CD4-positive, alpha-beta T cell treated with Interleukin-10 for 1 hour (primary cell): ENCODE measurements at places on chromosomes 7 and 10.

- no peak for DNase-seq
These were observed 103.8 kb downstream of the INPP5A start for GRCh38 chr10:132641401-132641800.

- no peak for DNase-seq
These were observed 487.6 kb downstream of the ZWINT start for GRCh38 chr10:55873485-55873884.

DNA sequence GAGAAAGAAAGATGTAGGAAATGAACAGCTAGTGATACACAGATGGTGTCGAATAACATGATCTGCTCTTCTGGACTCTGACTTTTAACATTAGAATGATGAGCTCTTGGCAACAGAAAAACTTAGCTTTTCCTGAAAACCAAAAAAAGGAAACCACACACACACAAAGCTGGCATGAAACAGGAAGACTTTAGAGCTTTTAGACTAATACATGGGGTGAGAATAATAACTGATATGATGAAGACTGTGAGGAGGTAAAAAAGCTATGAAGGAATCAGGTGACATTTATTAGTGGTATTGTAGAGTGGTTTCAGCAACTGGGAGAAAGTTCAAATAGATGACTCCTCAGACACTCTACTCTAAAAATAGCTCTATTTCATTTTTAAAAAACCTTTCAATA lies 491.9 kb downstream of the PARD3 start:
- DNase-seq: no peak

DNA sequence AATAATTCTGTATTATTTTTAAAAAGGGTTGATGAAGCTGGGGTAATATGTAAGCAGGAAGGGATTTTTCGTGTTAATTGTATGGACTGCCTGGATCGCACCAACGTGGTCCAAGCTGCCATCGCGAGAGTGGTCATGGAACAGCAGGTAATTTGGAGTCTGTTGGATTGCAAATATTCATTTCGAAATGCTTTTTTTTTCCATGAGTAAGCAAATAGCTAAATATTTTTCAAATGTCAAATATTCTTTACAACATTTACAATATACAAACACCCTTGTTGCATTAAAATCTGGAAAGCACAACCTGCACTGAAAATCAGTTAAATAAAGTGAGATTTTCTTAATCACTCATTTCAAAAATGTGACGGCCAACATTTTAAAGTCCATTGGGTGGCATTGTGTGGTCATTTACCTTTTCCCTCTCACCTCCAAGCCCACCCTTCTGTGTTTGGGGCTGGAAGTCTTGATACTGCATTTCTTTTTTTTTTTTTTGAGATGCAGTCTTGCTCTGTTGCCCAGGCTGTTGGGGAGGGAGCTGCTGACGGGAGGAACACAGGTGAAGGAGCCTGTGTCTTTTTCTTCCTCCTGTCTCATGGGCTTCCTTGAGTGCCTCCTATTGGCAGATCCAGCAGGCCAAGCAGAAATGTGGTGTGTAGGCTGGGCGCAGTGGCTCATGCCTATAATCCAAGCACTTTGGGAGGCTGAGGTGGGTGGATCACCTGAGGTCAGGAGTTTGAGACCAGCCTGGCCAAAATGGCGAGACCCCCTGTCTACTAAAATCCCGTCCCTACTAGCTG lies 66.1 kb downstream of the MCMBP start:
- no peak for DNase-seq

GRCh38 chr7:112579388-112579787 lies 98.6 kb downstream of the LSMEM1 start:
- DNase-seq: no peak

GRCh38 chr10:114501650-114502049 lies 97.3 kb upstream of the AFAP1L2 start:
- DNase-seq: no peak

DNA sequence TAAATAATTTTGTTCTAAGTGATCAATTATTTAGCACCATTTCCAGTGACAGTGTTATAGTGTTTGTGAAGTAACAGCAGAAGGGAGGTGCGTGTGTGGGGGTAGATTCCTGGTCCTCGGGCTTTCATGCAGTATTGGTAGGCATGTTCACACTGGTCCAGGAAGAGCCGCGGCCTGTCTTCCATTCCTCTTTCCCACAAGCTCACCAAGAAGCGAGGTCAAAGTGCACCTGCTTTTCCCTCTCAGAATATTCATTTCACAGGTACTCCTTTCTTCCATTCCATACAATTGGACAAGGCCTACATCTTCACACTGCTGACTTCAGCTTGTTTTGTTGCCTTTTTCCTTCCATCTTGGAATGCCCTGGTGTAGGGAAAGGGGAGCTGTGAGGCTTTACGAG lies 151.8 kb upstream of the CELF2 start:
- no peak for DNase-seq

- DNase-seq: no peak
These were observed 3.1 kb downstream of the PAX2 start for GRCh38 chr10:100748231-100749058.

- DNase-seq: no peak
These were observed 670 bp downstream of the RCC1L start for GRCh38 chr7:75072981-75073283.

GRCh38 chr7:91239772-91240171 lies 24.5 kb upstream of the FZD1 start:
- no peak for DNase-seq

GRCh38 chr10:67015225-67015624 lies 89.4 kb downstream of the LRRTM3 start:
- no peak for DNase-seq

DNA sequence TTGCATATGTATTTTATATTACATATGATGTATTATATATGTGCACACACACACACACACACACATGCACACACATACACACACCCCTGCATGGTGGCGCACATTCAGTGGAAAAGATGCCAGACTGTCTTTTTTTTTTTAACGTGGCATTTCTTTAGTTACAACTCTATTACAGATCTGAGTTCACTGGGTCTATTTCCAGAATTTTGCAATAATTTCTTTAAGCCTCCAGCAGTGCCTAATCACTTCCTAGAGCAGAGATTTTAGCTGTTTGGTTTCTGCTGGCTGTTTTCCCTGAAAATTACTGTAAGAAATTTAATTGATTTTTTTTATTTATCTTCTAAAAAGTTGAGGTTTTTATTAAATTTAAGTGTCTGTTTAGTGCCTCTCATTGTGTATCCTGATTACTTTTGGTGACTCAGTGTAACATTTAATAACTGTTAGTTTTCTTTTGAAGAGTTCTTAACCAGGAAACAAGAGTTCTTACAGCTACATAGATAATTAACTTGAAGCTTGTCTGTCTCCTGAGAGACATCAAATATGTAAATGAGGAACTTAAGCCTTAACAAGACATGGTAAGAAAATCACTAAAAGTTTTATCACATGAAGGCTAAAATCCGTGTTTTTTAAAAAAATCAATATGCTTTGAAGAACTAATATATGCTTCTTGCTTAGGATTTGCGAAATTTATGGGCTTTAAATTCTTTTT lies 232.0 kb downstream of the MDFIC start:
- no peak for DNase-seq

DNA sequence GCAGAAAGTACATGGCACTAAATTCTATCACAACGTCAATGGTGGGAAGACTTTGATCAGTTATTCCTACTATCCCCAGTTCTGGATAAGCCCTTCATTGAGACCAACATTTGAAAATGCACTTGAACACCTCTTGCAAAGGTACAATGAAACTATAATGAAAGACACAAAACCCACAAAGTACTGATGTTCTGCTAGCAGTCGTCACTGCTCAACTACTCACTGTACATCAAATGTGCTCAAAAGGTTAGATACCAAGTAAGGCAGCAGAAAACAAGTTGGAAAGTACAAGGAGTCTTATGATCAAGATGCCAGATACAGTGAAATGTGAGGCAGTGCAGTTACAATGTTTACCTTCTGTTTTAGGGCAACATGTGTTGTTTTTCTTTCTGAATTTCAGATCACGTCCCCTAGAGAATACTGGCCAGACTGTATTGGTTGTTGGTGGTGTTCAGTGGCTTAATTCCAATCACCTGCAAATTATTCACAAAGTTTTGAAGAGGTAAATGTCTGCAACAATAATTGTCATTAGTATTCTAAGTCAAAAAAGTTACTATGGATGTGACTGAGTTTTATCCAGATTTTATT lies 62.4 kb upstream of the WNT16 start:
- no peak for DNase-seq

DNA sequence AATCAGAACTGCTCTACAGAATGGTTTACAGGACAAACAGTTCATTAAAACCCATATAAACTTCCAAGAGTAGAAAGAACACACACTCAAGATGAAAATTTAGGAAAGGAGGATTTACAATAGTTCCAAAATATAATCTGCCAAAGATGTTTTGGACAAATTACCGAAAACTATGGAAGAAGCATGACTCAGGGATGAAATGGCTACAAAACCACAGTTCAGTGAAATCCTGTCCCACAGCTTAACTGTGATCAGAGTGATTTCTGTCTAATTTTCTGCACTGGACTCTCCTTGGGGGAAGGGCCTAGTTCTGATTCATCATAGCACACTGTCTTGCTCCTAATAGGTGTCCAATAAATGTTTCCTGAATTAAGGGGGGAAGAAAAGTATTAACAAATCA lies 82.2 kb downstream of the HIPK2 start:
- no peak for DNase-seq

DNA sequence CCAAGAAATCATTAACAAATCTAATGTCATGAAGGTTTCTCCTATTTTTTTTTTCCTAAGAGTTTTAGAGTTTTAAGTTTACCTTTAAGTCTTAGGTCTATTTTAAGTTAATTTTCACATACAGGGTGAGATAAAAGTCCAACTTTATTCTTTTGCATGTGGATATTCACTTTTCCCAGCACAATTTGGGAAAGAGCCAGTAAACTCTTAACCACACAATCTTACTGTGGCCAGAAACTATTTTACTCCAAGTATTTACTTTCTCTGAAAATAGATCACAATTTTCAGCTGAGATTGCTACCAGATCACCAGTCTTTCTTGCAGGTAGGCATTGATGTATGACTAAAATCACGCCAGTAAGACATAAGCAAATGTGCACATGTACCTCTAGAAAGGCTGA lies 728.5 kb downstream of the TNS3 start:
- DNase-seq: no peak
